Omental fat pad (tissue), 4 donors: ENCODE measurements at places on chromosomes 4 and X. TPM values are rescaled to one million over a fixed set of nuclear protein-coding genes. Genes with fewer than 3 reads are reported as not detected.

- no peak for DNase-seq
These were observed 37.5 kb downstream of the PNPLA4 start for GRCh38 chrX:7889680-7890079.

DNA sequence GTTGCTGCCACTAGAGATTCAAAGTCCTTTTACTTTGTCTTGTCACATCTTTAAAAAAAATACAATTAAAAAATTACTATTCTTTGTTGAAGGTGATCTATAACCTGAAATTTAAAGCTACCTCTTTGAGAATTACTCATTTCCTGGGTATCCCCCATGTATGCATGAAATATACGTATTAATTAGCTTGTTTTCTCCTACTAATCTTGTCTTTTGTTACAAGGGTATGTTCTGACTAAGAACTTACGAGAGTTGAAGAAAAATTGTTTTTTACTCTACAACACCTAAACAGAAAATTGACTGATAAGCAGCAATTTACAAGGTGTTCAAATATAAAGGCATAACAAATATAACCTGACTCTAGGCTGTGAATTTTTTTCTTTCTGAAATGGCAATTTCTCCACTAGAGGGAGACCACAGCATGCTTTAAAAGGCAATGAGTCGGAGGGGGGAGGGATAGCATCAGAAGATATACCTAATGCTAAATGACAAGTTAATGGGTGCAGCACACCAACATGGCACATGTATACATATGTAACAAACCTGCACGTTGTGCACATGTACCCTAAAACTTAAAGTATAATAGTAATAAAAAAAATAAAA lies 249.6 kb downstream of the OPHN1 start:
- no peak for DNase-seq

- no peak for DNase-seq
These were observed 96.5 kb upstream of the TCEAL2 start for GRCh38 chrX:102029026-102029425.

AMTN gene
- total RNA-seq = not detected

- DNase-seq = no peak
These were observed 4.0 kb upstream of the ZFX start for GRCh38 chrX:24145303-24146186.

DNA sequence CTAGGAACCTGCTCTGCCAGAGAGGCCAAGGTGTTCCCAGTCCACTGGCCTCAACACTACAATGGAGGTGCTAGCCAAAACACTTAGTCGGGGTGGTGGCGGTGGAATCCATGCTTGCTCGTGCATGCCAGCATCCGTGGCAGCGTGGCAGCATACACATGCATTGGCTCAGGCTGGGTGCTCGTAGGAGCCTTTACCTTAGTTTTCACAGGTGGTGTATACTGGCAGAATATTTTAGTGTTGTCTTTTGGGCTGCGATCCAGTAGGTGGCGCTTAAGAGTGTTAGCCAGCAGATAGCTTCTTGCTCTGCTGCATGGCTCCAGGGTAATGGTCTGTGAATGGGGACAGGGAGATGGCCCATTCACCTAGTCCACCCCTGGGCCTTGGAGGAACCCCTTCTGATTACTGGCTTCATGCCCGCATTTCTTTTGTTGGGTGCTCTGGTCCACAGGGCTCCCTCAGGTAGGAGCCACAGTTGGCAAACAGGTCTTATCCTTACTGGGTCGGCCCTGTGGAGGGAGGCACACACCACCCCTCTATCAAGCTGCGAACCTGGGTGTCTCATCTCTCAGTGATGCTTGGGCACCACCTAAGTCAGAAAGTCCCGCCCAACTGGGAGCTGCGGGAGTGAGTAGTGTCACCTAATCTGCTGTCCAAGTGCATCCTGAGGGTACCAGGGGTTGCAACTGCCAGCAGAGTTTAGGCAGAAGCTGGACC lies 40.0 kb downstream of the RIPPLY1 start:
- DNase-seq = no peak

GRCh38 chr4:86122404-86122803 lies 237.4 kb downstream of the MAPK10 start:
- no peak for DNase-seq

CT45A2 gene
- total RNA-seq = not detected

DNA sequence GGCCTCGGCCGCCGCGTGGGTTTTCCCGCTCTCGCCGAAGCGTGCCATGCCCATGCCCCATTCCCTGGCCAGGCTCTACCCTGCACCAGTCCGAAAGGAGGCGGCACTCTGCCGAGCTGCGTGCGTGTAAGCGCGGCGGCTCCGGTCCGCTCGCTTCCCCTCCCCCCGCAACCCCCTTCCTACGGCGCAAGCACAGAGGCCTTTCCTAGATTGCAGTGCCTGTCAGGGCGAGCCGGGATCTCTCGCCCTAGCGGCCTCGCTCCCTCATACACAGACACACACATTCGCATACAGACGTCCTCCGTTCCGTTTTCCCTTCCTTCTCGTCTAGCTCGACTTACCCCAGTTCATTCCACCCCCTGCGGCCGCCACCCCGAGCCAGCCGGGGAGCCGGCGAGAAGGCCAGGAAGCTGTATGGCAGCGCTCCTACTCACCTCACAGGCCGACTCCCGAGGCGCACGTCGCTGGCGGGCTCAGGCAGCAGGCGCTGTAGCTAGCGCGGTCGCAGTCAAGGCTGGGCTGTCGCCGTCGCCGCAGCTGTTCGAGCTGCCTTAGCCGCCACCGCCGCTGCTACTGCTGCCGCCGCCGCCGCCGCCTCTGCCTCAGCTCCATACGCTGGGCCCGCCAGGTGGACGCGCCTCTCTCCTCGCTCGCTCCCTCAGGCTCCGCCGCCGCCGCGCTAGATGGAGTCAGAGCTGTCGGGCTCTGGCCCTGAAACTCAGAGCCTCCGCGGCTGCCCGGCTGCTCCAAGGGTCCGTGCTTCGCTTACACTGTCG lies 615 bp downstream of the NEXMIF start:
- no peak for DNase-seq

GRCh38 chr4:54318904-54319303 lies 89.8 kb downstream of the PDGFRA start:
- DNase-seq = no peak

DNA sequence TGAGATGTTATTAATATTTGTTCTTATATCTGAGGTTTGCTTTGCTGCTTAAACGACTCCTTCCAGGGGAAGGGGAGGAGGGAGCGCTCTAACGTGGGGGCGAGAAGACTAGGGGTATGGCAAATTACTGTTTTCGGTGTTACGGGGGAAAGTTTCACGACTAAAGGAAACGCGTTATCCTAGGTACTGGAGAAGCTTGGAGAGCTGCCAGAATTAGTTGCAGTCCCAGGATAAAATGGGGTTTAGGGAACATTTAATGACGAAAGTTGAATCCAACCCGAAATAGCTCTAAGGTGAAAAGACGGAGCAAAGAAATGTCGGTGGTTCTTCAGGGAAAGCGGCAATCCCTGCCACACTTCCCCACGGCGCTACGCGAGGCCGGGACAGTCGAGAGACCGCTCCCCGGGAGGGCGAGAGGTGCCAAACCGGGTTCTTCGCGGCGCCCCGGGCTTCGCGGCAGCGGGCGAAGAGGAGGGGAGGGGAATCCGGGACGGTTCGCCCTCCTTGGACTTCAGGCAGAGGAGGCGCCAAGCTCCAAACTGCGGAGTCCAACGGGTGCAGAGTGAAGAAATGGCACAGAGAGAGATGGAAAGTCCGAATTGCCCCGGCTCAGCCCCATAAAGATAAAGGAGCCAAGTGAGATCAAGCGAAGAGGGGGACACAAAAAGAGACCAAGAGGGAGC lies 724 bp downstream of the THOC2 start:
- no peak for DNase-seq

- DNase-seq = no peak
These were observed 6.4 kb downstream of the AMOT start for GRCh38 chrX:112834031-112834845.

DOCK11 gene
- 80.9 TPM for total RNA-seq

DNA sequence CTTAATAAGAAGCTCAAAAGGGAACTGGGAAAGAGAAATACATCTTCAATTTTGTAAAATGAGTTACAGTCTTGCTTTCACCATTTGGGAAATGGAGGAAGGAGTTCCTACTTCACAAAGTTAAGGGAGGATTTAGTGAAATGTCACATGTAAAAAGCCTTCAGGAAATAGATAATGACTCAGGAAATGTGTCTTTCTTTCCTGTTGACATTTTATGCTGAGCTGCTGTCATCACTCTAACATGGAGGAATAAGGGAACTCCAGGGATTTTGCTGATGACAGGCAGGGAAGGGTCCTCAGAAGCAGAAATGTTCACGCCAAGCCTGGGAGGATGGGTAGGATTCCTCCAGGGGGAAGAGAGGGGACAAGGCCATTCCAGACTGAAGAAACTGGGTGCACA lies 251.1 kb downstream of the USP46 start:
- DNase-seq = no peak

DNA sequence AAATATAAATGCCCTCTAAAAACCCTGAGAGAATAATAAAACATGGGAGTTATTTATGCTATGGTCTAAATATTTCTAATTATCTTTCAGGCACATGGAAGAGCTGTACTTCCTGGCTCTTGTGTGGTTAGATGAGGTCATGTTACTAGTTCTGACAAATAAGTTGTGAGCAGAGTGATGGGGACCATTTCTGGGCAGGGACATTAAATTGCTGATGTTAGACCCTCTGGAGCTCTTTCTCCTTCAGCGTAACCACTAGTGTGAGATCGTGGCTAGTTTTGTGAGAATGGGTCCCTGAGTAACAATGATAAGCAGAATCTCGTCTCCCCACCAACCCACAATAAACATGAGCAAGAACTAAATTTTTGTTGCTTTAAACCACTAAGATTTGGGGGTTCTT lies 108.0 kb downstream of the MAML3 start:
- DNase-seq = no peak

JCHAIN gene
- 15.8 TPM for total RNA-seq

PAGE2 gene
- not detected for total RNA-seq

DNA sequence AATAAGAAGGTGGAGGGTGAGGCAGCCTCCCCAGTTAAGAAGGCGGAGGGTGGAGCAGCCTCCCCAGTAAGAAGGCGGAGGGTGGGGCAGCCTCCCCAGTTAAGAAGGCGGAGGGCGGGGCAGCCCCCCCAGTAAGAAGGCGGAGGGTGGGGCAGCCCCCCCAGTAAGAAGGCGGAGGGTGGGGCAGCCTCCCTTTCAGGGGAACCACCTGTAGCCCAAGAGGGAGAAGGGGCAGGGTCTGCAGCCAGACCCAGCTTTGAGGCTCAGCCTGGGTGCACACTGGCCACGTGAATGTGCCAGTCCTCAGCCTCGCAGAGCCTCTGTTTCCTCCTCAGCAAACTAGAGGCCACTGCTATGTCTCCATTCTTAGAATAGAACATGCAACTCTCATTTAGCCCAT lies 52.6 kb downstream of the HMX1 start:
- DNase-seq = no peak

GRCh38 chr4:1368421-1369090 lies 21.5 kb downstream of the UVSSA start:
- no peak for DNase-seq

DNA sequence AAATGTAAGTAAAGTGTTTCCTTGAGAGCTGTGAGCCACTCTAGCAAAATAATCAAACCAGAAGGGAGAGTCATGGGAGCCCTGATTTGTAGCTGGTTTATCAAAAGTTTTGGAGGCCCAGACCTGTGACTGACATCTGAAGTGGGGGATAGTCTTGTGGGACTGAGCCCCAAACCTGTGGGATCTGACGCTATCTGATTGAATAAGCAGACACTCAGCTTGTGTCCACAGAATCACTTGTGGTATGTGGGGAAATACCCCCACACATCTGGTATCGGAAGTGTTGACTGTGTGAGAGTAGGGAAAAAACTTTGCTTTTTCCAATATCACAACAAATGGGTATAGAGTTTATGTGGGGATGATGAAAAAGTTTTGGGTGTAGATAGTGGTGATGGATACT lies 35.4 kb downstream of the FUNDC1 start:
- no peak for DNase-seq

GRCh38 chr4:51845055-51845426 lies 2.1 kb downstream of the DCUN1D4 start:
- DNase-seq = no peak

DNA sequence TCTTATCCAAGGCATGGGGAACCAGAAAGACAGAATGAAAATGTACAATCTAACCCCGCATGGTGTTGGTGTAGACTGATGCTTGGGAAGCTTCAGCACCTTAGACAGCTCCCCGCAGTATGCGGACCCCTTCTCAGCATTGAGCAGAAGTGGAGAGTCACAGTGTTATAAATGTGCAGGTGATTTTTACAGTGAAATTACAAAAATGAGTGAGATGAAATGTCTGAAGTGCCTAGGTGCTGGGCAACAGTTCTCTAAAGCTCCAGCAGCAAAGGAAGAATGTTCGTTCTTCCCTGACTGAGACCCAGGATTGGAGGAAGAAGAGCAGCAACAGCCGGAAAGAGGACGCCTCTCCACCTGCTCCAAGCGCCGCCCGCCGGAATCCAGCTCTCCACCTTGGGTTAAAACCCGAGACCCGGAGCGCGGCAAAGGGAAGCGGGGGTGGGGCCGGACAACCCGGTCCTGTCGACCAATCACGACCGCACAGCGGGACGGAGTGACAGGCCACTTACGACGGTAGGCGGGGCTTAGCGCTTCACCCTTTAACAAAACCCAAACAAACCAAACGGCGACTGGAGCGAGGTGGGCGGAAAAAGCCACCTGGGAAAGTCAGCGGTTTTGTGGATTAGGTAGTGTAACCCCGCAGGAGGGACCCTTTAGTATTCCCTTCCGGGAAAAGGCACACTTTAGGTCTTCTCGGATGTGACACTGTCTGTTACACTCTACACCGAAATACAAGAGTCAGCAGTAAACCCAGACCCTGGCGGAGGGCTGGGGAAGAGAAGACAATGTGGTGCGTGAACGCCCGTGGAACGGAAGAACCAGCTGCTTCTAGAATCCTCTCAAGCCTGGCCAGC lies at the start of gene GLRA3:
TSS of gene GLRA3 (minus strand) at position 403 of the 857 bp plus-strand sequence. CDS start 436 bp downstream, outside the sequence.
- DNase-seq = no peak

CCDC149 gene
- 16.0 TPM for total RNA-seq

GRCh38 chr4:89306486-89307177 lies 968 bp downstream of the GPRIN3 start:
- DNase-seq = no peak

GRCh38 chr4:156635051-156635450 lies 336.5 kb downstream of the PDGFC start:
- no peak for DNase-seq

GRCh38 chrX:9467146-9467545 lies 2.3 kb downstream of the TBL1X start:
- no peak for DNase-seq

- DNase-seq = no peak
These were observed 88.4 kb upstream of the NAP1L5 start for GRCh38 chr4:88786011-88786410.

ARHGAP4 gene
- total RNA-seq = 16.6 TPM

USP17L28 gene
- not detected for total RNA-seq

DNA sequence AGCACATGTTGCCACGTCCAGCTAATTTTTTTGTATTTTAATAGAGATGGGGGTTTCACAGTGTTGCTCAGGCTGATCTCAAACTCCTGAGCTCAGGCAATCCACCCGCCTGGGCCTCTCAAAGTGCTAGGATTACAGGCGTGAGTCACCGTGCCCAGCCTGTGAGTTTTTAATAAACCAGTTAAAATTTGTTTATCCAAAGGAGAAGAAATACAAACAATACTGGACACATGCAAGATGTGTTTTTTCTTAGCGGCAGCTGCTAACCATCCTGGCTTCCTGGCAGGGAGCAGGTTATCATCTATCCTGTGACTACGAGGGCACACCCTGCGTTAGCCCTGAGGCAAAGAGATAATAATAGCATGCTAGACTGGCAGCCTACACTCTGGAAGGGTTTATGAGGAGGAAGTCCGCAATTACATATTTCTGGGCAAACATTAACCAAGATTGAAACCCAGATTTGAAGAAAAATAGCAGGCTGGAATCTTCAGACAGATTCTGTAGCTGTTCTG lies 191.4 kb downstream of the SPRY1 start:
- DNase-seq = no peak
